ENCODE measurements at places on chromosomes 7 and 10. TPM values are rescaled to one million over a fixed set of nuclear protein-coding genes. Genes with fewer than 3 reads are reported as not detected.

Gene GPR37
- total RNA-seq: not detected

Gene CFAP43
- 0.19 TPM for total RNA-seq

Gene GALNT11
- total RNA-seq: 22.7 TPM

Gene SH2D4B
- not detected for total RNA-seq

Gene C10orf88
- 4.1 TPM for total RNA-seq

DNA sequence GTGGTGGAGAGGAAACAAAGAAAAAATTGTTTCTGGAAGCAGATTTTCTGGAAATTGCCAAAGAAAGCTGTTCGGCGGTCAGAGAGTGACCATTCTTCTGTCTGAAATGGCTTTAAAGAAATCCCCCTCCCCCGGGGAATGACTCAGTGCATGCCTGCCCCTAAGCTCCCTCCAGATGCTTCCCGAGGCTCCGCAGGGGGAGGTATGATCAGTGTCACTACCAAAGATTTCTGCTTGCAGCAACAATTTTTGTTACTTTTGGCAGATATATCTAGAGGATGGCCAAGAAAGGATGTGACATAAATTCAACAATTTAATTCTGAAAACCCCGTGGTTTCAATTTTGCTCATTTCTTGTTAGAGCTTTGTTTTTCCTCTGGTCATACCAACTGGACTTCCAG, 163.9 kb downstream of the JCAD start:
- peak; percentile 76 for DNase-seq

GRCh38 chr7:95220328-95220727, 104.0 kb downstream of the PON1 start:
- no peak for DNase-seq

GRCh38 chr7:55060636-55061022, 41.8 kb downstream of the EGFR start:
- no peak for DNase-seq

- DNase-seq: no peak
Observed at GRCh38 chr10:131214521-131215244, 96.8 kb downstream of the TCERG1L start.

DNA sequence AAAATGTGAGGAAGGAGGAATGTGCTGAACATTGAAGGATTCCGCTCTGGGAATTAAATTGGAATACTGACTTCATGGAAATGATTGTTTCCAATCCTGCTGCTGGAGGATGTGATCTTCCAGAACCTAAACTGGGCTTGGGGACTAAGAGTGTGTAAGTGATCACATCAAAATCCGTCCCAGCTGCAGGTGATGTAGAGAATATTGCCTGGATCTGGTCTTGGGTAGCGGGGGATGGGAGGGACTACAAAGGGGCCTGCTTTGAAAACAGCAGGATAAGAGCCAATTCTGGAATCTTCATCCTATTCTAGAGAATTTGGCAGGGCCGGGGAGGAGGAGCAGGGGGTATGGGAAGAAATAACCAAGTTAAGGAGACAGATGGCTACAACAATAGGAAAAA, 552.2 kb upstream of the FZD8 start:
- DNase-seq: no peak

- DNase-seq: no peak
Observed at GRCh38 chr10:124963866-124964720, 22.2 kb downstream of the ZRANB1 start.

DNA sequence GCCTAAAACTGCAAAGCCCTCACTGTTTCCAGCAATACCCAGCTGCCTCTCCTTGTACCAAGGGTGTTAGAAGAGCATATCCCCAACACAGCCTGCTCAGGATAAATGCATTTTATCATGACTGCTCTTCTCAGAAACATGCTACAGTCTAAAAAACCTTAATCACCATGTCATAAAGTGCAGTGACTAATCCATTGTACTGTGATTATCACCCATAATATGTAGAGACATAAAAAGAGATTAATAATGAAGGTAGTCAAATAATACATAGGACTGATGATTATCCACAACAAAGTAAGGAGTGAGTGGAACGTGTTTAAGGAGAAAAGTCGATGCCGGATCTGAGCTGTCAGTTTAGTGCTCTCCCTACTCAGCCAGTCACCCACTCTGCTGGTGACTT, 12.2 kb upstream of the WDR11 start:
- DNase-seq: no peak

GRCh38 chr10:83691791-83692596, 447.3 kb upstream of the GHITM start:
- no peak for DNase-seq

GRCh38 chr10:33698033-33698432, 363.6 kb upstream of the NRP1 start:
- DNase-seq: no peak

Data from Right ventricle myocardium inferior (tissue), 1 donor.